Upper lobe of right lung (tissue), 1 donor: ENCODE measurements at places on chromosomes 3 and 15. TPM values are rescaled to one million over a fixed set of nuclear protein-coding genes. Genes with fewer than 3 reads are reported as not detected.

CELSR3 gene
- total RNA-seq, result 1.2 TPM

ATG3 gene
- total RNA-seq, result 48.6 TPM

WDR93 gene
- total RNA-seq, result not detected

ARL8B gene
- total RNA-seq, result 91.5 TPM

RARB gene
- total RNA-seq, result 5.8 TPM

DPPA2 gene
- total RNA-seq, result not detected

SPESP1 gene
- 1.2 TPM for total RNA-seq

SLC25A20 gene
- total RNA-seq, result 26.0 TPM

CCR9 gene
- not detected for total RNA-seq

ALDH1L1 gene
- 3.3 TPM for total RNA-seq

FBXL2 gene
- 7.6 TPM for total RNA-seq

PDZRN3 gene
- total RNA-seq, result 23.9 TPM

SLC12A1 gene
- not detected for total RNA-seq

MRPL46 gene
- 17.0 TPM for total RNA-seq

SLC28A1 gene
- not detected for total RNA-seq

RAD51 gene
- total RNA-seq, result 0.98 TPM

SHC4 gene
- 0.32 TPM for total RNA-seq
